CD4-positive, alpha-beta T cell treated with Interleukin-15 for 1 hour (primary cell): ENCODE measurements at places on chromosomes 13 and 19.

GRCh38 chr13:48068952-48069351 lies 26.0 kb downstream of the MED4 start:
- DNase-seq: no peak

- no peak for DNase-seq
These were observed 262.8 kb upstream of the RFC3 start for GRCh38 chr13:33554919-33555791.

DNA sequence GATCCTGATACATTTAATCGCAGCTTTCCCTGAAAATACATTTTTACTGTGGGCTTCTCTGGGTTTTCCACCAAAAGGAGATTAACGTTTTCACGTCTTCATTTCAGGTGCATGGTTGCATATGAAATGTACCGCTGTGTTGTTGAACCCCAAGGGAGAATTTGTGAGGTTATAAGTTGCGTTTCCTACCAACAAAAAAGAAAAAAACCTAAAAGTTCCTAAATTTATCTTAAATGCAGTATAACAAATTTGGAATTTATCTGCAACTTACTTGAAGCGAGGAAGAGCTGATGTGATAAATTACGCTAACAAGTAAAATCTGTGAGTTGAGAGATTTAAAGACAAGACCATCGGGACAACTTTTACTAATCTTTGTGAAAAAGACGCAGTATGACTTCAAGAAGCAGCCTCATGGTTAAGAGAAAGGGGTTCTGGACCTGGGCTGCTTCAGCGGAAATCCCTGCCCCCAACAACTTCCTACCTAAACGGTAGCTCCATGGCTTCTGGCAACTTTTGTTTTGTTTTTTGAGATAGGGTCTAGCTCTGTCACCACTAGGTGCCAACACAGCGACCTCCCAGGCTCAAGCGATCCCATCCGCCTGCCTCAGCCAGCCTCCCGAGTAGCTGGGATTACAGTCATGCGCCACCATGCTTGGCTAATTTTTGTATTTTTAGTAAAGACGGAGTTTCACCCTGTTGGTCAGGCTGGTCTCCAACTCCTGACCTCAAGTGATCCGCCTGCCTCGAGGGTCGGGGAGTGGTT lies 958 bp upstream of the OBI1 start:
- no peak for DNase-seq

DNA sequence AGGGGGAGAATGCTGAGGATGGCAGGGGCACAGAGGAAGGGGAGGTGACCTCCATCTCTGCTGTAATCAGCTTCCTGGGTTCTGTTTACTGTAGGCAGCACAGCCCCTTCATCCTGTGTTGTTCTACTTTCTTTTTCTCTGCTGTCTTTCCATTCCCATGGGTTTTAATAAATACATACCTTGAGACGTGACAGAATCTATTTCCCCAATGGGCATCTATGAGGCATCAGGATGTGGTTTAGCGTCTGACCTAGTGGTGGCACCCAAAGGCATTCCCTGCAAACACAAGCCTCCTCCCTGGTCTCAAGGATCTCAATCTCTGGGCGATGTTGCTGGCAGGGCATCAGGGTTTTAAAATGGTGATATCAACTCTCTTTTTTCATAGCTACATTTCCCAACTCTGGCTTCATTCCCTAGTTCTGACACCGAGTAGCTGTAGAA lies 60.8 kb downstream of the ALOX5AP start:
- DNase-seq: no peak

GRCh38 chr19:12802267-12803106 lies 618 bp downstream of the THSD8 start:
- DNase-seq: no peak

- no peak for DNase-seq
These were observed 3.9 kb downstream of the PRRG2 start for GRCh38 chr19:49585023-49585422.

- DNase-seq: no peak
These were observed 573.0 kb upstream of the PCDH9 start for GRCh38 chr13:67803118-67803517.

- DNase-seq: no peak
These were observed 75.1 kb downstream of the COL4A2 start for GRCh38 chr13:110382229-110382628.

DNA sequence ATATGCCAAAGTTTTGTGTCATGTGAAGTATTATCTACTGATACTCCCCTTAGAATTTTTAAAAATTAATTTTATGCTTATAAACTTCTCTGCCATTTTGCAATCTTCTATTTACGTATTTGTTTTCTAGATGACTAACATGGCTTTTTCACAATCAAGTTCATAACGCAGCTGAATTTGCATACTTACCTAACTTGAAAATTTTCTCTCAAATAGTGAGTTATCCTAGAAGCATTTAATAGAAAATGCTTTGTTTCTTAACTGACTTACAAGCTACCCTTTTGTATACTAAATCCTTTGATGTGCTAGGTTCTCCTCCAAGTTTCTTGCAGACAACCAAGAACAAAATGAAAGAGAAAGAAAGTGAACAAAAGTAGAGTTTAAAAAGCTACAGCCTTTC lies 683.5 kb downstream of the LIG4 start:
- DNase-seq: no peak

DNA sequence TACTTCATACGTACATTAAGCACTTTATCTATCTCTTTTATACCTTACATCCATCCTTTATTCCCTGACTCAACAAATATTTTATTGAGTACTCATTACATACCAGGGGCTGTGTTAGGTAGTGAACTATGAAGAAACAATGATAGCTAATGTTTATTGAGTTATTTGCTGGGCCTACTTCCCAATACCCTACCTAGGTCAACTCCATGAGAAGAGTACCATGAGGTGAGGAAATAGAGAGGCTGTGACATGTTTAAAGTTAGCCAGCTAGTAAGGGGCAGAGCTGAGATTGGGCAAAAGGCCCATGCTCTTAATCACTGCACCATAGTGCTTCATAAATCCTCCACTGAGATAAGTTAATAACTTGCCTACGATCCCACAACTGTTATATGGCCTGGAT lies 79.9 kb downstream of the FREM2 start:
- DNase-seq: no peak

- no peak for DNase-seq
These were observed 128.9 kb downstream of the RNF17 start for GRCh38 chr13:24892829-24893228.

DNA sequence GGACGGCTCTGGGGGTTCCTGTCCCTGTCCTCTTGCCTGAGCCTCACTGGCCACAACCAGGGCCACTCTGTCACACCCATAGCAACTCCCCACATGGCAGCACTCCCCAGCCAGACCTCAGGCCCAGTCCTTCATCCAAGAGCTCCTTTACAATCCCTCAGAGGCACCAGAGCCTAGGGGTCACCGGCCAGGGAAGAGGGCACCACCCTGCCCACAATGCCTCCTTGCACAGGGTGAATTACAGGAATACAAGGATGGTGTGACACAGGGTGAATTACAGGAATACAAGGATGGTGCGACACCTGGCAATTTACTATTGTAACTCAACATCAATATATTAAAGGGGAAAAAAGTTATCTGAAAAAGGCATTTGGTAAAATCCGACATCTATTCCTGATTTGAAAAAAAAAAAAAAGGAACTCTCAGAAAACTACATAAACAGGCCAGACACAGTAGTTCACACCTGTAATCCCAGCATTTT lies 16.5 kb downstream of the MIER2 start:
- DNase-seq: no peak

GRCh38 chr13:21895779-21896178 lies 224.9 kb downstream of the FGF9 start:
- no peak for DNase-seq

DNA sequence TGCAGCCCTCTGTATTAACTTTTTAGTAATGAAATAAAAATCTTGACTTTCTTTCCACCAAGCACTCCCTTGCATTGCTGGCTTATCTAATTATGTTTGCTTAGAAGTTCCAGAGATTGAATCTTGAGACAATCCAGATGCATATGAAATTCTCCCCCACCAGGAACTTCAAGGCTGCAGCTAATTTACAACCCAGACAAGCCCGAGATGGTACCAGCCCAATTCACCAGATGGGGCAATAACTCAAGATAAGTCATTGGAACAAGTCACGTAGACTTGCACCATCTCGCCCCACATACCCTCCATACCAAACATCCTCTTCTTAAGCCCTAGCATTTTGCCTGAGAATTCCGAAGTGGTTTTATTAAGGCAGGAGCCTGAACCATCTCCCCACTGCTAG lies 29.0 kb downstream of the UTP14C start:
- DNase-seq: no peak

DNA sequence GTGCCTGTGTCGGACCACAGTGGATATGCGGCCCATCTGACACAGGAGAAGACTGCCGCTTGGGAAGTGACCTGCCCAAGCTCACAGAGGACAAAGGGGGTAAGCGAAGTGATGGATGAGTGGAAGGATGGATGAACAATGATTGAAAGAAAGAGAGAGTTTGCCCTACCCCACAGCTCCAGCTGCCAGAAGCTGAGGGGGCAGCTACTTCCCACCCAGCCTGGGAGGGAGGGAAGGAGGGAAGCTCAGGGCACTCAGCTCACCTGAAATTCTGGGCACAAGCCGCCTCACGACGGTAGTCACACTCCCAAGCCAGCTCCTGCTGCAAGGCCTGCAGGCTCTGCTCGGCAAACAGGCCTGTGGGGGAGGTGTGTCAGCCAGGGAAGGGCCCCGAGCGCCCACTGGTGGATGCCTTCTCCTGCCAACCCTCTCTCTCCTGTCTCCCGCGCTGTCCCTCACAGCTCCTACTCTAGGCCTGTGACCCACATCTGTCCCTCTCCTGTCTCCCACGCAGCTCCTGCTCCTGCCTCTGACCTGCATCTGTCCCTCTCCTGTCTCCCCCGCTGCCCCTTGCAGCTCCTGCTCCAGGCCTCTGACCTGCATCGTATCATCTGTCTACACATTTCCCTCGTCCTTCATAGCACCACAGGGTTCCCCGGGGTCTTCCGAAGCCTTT lies 12.0 kb upstream of the NUMBL start:
- no peak for DNase-seq

- DNase-seq: no peak
These were observed 198.4 kb downstream of the GPC5 start for GRCh38 chr13:91596842-91597241.
